ENCODE measurements at places on chromosomes 2 and 18.

DNA sequence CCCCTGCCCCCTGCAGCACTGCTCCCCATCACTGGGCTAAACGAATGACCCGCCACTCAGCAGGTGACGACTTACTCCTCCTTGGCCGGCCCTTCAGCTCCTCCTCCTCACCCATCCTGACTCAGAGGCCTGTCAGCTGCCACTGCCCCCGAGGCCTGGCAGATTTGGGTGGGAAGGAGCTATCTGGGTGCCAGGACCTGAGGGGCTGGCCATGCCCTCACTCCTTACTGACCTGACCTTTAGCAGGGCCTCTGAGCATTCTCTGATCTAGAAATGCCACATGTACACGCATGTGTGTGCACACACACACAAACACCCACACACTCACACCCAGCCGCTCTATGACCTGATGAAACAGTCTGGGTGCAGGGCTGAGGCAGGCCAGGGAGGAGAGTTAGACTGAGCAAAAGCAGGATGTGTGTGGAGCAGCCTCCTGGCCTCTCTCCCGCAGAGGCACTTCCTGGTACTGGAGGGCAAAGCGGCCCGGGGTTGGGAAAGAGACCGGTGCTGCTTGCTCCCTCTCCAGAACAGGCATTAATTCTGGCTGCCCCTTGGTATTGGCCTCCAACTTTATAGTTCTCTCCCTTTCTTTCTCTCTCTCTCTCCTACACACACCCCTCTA lies 68.0 kb downstream of the ZFP36L2 start:
- no peak for DNase-seq

GRCh38 chr2:86020984-86021383 lies 84.7 kb downstream of the POLR1A start:
- DNase-seq, result no peak

DNA sequence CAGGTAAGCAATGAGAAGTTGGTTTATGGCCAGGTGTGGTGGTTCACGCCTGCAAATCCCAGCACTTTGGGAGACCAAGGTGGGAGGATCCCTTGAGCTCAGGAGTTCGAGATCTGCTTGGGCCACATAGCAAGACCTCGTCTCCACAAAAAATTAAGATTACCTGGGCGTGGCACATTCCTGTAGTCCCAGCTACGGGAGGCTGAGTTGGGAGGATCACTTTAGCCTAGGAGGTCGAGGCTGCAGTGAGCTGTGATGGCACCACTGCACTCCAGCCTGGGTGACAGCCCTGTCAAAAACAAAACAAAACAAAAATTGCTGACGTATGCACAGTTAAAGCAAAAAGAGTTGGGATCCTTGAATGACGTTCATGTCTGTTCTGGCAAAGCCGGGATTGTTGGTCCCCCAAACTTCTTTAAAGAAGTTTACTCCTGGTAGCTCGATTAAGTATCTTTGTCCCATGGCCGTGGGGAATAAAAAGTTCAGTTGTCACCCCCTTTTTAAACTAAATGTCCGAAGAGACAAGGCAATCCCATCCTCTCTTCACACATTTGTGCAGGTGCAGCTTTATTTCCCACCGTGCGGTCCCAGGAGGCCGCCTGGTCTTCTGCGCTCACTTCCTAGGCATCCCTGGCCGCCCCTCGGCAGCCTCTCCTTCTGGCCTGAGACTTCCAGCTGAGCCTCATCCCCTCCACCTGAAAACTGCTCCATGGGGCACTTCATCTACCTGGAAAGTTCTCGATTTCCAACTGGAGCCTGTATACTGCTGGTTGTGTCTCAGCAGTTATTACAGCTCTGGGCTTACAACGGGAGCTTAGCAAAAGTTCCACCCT lies 762 bp upstream of the SPOPL start:
- DNase-seq, result peak; percentile 8

DNA sequence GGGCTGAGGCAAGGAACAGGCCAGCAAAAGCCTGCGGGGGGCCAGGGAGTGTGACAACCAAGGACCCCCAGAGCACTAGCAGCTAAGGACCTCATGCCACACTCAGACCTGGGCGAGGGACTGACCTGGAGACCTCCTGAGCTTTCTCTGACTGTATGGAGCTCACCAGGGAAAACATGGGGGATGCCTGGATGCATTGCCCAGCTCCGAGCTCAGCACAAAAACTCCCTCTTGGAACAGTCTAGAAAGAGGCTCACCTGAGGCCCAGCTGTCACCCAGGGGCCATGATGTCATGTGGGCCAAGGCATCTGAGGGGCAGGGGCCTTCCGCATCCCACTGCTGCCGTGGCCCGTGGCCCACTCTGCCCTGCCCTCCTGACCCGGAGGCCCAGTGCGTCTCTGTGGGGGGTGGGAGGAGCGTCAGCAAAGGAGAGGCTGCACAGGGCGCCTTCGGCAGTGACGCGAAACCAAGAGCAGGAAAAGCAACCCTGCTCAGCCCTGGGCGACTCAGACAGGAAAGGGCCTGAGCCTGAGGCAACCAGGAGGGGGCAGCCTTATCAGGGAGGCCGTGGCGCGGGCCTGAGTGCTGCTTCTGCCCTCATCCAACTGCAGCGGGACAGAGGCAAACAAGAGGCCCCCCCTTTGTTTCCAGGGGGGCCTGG lies 57.3 kb upstream of the ALPP start:
- DNase-seq, result peak; percentile 39

DNA sequence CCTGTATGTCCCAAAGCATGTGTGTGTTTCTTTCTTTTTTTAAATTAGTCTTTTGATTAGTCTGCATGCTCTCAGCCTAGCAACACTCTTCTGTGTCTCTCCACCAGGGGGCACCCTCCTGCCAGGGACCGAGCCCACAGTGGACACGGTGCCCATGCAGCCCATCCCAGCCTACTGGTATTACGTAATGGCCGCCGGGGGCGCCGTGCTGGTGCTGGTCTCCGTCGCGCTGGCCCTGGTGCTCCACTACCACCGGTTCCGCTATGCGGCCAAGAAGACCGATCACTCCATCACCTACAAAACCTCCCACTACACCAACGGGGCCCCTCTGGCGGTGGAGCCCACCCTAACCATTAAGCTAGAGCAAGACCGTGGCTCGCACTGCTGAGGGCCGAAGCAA lies 93.8 kb downstream of the NRP2 start:
- DNase-seq, result no peak

GRCh38 chr2:193841384-193842150 lies 1646.8 kb upstream of the TMEFF2 start:
- DNase-seq, result no peak

DNA sequence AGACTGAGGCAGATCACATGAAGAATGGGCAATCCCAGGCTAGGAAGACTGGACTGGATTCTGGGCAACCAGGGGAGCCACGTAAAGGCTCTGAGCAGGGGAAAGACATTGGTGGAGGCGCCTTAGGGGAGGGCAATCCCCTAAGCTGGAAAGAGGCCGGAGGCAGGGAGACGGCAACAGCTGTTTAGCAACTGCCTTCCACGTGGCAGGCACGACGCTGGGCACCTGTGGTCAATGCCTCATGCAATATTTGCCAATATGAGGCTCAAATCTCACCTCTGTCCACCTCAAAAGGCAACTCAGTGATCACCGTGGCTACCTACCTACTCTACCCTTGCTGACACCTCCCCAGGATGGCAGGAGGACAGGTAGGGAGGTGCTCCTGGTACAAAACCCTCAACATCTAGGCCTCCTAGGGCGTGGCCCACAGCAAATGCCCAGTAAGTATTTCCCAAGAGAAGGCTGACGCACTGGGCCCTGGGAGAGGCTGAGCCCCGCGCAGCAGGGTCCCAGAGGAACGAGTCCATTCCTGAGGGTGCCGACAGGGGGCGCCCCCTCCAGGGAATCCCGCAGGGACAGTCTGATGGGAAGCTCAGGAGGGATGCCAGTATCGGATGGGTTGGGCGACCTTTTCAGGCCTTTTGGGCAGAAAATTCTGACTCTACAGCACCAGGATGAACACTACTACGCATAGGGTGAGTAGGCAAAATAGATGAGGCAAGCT lies 8.9 kb downstream of the BOLA3 start:
- DNase-seq, result no peak

GRCh38 chr2:88545118-88545517 lies 82.1 kb downstream of the EIF2AK3 start:
- DNase-seq, result no peak

DNA sequence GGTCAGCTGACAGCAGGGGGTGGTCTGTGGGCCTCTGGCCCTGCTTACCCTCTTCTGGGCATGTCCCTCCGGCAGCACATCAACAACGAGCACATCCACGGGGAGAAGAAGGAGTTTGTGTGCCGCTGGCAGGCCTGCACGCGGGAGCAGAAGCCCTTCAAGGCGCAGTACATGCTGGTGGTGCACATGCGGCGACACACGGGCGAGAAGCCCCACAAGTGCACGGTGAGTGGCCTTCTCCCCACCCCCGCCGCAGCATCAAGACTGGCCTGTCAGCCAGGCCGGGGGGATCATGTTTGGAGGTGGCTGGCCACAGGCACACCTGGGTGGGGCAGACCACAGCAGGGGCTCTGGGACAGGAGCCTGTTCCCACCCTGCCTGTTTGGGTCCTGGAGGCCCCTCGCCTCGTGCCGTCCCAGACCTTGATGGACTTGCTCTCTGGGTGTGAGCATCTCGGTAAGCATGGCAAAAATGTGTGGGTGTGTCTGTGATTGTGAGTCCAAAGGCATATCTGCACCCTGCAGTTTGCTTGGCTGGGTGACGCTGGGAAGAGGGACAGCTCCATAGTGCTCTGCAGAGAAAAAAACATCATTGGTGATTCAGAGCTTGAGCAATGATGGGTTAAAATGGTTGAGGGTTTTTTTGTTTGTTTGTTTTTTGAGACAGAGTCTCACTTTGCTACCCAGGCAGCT lies 242.8 kb downstream of the GLI2 start:
- no peak for DNase-seq
